ENCODE measurements at places on chromosomes 2 and 18.

GRCh38 chr2:17620841-17621240 lies 80.3 kb downstream of the VSNL1 start:
- DNase-seq = peak; percentile 11

DNA sequence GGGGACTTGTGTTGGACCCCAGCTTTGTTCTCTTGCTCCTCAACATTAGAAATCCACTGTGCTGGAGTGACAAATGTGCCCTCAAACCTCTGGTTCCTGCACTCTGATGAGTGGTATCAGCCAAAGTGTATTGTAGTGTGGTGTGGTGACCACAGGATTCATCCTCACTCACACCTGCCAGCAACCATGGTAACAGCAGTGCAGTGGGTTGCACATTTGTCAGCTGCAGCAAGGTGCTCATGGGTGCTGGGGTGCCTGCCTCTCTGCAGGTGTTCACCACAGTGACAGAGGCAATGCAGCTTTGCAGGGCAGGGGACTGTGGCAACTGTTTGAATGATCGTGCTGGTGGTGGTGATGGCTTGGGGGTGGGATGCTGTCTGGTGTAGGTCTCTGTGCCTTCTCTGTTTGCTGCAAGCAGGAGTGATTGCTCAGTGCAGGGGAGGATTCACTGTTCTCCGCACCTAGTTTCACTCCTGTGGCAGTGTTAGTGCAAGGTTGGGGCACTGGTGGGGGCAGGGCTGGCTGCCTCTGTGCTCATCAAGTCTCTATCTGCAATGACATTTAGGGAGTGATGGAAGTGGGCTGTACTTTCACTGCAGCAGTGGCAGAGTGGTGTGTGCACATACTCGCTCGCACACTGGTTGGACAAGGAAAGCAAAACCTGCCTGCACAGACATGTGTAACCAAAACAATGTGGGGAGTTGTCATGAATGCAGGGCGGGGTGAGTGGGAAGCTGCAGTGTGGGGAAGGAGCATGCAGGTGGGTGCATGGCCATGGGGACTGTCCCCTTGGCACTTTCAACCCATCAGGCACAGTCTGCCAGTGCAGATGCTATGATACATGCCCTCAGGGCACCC lies 301.1 kb downstream of the PIK3C3 start:
- no peak for DNase-seq

GRCh38 chr2:148416248-148416647 lies 228.3 kb upstream of the EPC2 start:
- DNase-seq = no peak

DNA sequence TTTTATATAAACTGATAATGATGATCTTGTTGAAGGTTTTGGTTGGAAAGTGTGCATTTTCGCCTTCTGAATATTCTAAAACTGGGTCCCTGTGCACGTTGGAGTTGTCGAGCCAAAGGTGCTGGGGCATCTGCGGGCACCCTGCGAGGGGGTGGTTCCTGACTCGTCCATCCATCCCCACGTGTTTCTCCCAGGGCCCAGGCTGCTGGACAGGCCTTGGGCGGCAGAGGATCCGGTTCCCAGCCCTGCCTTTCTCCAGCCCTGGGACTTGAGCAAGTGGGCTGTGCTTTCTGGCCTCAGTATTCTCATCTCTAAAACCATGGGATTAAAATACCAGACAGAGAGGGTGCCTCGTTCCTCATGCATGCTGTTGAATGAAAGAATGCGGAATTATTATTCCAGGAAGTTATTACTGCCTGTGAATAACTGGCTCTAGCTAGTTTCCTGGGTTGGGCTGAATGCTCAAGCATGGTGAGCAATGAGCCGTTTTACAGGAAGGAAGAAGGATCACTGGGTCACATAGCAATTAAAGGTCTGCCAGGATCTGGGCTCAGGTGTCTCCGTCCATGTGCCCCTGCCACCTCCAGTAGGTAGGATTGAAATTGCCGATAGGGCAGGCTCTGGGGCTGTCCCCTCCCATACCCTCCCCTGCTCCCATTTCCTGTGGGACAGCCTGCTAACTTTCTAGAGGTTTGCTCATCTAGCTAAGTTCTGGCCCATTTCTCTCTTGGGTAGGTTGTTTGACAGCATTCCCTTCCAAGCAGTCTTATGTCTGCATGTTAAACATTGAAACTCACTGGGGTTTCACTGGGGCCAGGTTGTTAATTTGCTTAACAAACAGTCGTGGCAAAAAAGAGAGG lies 77.2 kb upstream of the HS6ST1 start:
- no peak for DNase-seq

- DNase-seq = no peak
Observed at GRCh38 chr2:109182426-109182825, 53.4 kb downstream of the SH3RF3 start.

- no peak for DNase-seq
Observed at GRCh38 chr2:10253596-10254372, 48.9 kb upstream of the HPCAL1 start.

GRCh38 chr18:58290116-58290695 lies 246.2 kb downstream of the NEDD4L start:
- no peak for DNase-seq

DNA sequence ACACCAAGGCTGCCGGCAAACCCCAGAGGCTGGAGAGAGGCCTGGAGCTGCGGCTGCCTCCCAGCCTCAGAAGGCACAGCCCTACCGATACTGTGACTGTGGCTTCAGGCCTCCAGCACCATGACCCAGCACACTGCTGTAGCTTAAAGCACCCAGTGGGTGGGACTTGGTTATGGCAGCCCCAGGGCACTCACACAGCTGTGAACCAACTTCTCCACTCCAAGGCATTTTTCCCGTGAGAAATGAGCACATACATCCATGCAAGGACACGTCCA lies 199.5 kb downstream of the NDUFA10 start:
- DNase-seq = no peak

DNA sequence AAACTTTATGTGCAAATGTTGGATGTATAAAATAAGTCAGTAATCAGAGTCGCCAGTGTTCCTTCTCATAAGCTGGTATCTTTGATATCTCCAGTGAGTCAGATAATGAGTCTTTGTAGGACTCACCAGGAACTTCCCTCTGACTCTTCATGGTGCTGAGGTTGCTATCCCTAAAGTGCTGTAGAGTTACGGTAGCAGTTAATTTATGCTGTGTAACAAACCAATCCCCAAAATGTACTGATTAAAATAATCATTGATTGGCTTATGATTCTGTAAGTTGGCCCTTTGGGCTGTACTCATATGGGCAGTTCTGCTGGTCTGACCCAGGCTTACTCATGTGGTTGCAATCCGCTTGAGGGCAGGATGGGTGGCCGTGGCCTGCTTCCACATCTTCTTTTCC lies 43.8 kb downstream of the MAIP1 start:
- DNase-seq = no peak

DNA sequence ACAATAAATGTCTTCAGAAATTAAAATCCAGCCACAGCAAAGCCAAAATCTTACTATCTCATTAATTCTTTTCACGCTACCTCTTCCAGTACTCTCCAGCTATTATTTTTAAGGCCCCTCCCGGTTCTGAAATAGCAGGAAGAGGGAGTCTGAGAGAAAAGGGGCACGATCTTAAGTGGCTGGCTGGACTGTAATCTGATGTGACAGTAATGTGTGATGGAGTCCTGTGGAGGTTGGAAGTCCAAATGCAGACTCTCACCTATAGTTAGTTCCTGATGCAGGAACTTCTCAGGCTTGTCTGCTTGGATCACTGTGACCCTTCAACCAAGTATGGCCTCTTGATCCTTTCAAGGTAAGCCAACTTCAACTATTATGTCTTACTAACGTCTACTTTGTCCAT lies 43.2 kb downstream of the SMAD2 start:
- DNase-seq = no peak

- DNase-seq = no peak
Observed at GRCh38 chr2:129766374-129766993, 213.0 kb upstream of the RAB6C start.

DNA sequence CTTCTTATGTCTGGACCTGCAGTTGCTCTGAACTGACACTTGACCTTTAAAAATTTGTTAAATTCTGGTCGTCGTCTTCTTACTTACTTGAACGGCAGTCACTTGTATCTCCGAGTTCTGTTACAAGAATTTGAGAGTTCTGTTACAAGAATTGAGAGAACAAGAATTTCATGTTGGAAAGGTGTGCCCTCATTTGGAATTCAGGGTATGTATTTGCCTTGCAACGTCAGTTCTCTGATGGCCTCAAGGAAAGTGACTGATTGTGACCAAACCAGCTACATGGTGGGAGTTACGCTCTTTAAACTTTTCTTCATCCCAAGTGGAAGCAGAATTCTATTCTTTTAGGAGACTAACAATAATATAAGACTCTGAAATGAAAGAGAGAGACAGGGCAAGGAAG lies 320.0 kb upstream of the TRIB2 start:
- DNase-seq = no peak

DNA sequence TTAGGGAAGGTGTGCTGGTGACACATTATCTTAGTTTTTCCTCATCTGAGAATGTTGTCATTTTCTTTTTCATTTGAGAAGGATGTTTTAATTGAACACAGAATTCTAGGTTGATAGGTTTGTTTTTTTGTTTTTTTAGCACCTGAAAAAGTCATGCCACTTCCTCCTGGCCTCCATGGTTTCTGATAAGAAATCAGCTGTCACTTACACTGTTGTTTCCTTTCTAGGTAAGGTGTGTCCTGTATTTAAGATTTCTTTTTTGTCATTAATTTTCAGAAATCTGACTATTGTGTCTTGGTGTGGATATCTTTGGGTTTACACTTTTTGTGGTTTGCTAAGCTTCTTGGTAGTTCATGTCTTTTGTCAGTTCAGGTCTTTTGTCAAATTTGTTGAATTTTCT lies 99.3 kb downstream of the ROCK1 start:
- DNase-seq = no peak

GRCh38 chr2:233430081-233430480 lies 75.8 kb downstream of the DGKD start:
- DNase-seq = peak; percentile 64

DNA sequence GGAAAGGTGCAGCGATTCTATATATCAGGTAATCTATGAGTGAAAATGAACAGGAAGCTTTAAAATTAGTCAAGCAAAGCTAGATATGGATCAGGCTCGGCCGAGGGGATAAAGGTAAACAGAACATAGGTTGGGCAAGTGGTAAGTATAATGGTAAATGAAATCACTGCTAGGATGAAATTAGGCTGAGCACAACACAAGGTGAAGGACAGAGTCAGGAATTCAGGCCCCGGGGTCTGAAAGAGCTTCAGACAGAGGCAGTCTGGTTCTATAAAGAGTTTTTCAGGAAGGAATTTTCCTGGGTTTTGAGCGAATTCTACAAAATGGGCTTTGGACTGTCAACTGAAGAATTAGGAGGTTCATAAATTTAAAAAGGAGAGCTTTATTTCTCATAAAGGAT lies 513.2 kb upstream of the CDH2 start:
- DNase-seq = no peak

DNA sequence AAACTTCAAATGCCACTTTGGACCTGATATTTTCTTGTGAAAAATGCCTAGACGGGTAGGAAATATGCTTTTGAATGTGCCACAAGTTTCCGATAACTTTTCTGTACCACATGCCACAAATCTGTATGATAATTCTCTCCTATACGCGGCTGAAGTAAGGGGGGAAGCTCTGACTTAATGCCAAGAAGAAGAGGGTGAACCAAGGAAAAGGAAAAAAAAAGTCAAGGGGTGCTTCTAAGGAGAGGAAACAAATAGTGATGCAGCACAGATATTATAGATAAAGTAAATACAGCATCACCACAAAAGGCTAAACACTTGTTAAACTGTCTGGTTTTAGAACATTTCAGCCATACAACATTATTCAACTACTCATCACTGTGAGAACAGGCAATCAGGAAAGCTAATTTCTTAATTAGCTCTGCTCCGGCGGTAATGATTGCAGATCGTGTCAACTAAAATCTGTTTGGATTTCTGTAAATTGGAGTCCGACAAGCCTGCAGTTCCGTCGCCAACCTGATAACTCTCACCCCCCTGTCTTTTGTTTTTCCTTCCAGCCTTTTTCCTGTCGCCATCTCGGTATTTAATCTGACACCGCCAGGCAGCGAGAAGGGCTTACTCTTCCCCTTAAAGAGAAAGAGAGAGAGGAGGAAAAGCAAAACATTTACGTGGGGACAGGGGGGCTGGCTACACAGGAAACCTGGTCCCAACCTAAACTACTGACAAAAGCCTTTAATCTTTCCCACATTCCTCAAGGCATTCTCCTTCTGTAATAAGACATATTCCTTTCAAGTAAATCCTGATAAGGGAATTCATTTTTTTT lies 67.5 kb downstream of the ZEB2 start:
- DNase-seq = no peak

DNA sequence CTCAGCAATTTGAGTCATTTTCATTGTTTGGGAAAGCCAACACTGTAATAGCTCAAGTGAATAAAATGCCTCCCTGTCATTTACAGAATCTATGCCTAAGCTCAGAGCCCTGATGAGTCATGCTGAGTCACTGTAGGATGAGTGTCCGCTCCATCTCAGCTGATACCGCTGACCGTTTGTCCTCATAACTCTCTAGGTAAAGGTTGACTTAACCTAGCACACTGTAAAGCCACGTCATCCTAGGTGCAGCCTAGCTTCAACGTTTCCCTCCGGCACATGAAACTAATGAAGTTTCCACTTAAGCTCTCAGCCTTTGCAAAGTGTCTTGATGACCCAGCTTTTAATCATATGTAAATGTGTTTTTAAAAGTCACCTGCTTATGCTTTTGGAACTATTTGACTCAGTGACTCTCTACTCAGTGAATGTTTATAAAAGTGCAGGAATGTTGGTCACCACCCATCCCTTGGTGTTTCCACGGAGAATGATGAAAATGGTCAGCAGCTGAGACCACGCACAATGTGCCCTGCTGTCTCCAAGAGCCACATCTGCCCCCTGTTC lies 154.0 kb downstream of the PMAIP1 start:
- peak; percentile 92 for DNase-seq

DNA sequence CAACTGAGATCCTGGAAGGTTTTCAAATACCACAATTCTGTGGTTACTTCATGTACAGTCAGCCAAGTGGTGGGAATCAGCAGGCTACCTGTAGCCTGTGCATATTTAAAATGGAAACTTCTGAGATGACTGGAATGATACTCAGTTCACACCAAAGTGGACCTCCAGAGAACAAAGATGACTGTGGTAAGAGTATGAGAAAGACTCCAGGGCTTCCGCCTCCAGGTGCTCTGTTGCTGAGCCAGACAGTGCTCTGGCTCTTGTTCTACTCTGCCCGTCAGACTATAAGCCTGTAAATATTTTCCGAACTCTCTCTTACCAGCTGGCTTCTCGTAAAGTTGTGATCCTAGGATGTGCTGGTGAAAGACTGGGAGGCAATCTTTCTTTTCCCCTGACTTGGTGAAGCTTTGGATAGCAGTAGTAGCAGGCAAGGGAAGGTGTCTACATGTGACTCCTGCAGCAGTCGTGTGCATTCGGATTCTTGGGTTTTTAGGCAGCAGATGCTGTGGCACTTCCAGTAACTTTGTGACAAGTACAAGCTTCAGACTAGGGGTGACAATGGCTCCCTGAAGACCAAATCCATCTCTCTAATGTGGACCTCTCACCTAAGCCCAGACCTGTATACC lies 23.1 kb downstream of the ST3GAL5 start:
- no peak for DNase-seq
